WTC11 (cell line): ENCODE measurements at places on chromosomes 16 and 17. TPM values are rescaled to one million over a fixed set of nuclear protein-coding genes. Genes with fewer than 3 reads are reported as not detected.

DNA sequence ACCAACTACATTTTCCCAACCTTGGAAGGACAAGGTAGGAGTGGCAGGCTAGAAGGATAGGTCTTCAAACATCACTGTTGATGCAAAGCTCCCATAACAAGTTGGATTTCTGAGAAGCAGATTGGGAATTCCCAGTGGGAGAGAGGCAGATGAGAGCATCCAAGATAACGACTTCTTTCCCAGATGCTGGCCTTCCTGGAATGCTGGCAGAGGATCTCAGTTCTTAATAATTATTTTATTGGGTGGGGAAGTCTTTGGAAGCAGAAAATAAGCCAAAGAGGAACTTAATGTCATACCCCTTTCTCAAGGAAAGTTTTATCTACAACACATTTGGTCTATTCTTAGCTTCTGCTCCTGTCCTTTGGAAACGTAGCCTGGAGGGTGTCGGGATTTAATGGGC is 64.5 kb downstream of the MPRIP start:
- no peak for DNase-seq

DNA sequence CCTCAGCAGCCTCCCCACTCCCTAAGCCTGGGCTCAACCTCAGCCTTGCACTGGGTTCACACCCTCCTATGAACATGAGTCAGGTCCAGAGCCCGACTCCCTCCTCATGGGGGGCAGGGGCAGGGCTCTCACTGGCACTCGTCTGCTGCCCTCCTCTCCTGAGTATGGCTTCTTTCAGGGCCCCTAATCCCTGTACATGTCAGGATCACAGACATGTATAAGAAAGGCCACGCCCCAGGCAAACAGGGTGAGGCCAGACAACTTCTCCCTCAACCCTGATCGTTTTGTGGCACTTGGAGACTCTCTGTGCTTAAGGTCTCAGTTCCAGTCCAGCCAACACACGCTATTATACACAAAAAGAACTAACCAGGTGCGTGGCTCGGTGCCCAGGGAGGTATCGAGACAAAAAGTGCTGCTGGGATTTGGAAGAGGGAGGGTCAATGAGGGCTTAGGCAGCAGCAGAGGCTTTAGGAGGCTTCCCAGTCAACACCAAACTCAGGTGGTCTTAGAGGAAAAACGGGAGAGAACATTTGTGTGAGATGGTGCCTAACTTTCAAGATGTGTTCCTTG is 45.2 kb downstream of the CMTM3 start:
- no peak for DNase-seq

- DNase-seq: no peak
Measured at GRCh38 chr16:81917375-81917774, 93.9 kb downstream of the SDR42E1 start.

DNA sequence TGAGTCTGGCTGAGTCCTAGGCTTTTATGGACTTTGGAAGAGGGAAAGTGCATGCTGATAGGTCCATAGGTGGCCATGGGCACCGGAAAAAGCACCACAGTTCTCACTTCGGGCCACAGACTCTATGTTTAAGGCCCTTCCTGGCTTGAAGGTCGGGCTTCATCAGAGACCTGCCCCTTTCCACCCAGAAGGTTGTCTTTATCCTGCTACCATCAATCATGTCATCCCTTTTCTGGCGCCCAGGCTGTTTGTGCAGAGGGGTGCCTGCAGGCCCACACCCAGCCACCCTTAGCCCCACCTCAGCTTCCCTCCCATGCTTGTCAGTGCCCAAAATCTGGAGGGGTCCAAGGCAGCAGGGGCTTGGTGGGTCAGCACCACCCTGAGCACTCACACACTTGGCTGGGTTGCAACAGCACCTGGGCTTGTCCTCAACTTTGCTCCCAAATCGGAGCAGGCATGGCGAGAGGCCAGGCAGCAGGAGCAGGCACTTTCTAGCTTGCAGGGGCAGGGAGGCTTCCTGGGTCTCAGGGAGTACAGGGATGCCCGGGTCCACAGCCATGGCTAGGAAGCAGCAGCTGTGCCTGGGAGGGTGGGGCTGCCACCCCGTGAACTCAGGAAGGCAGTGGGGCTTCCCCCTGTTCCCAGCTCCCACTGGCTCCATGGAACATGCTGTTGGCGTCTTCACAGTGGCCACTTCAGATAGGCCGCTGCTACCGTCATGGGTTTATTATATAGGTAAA is 63.8 kb upstream of the TOM1L1 start:
- DNase-seq: no peak

GRCh38 chr16:1637526-1637925 is 25.4 kb downstream of the CRAMP1 start:
- DNase-seq: no peak

GRCh38 chr17:17422217-17422610 is 54.6 kb upstream of the MED9 start:
- DNase-seq: no peak

- DNase-seq: no peak
Measured at GRCh38 chr17:75468779-75469373, 12.4 kb downstream of the TMEM94 start.

- no peak for DNase-seq
Measured at GRCh38 chr16:20838240-20838639, 31.9 kb downstream of the REXO5 start.

DNA sequence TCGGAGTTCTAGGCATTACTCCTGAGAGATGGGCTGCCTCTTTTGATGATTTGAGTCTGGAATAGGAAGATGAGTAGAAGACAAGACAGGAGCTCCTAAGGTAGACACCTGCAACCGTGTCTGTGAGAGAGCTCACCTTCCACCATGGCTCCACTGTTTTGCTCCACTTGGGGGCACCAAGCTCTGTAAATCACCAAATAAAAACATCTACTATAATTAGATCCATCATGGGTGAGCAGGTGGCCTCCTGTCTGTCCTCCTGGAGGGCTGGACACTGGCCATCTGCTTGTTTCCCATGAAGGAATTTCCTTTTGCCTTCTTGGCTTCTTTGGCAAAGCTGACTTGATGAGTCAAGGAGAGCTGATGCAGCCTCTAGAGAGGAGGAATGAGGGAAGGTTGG is 179.0 kb downstream of the HAPSTR1 start:
- DNase-seq: no peak

GRCh38 chr17:79558091-79558900 is 52.6 kb downstream of the RBFOX3 start:
- DNase-seq: no peak

DNA sequence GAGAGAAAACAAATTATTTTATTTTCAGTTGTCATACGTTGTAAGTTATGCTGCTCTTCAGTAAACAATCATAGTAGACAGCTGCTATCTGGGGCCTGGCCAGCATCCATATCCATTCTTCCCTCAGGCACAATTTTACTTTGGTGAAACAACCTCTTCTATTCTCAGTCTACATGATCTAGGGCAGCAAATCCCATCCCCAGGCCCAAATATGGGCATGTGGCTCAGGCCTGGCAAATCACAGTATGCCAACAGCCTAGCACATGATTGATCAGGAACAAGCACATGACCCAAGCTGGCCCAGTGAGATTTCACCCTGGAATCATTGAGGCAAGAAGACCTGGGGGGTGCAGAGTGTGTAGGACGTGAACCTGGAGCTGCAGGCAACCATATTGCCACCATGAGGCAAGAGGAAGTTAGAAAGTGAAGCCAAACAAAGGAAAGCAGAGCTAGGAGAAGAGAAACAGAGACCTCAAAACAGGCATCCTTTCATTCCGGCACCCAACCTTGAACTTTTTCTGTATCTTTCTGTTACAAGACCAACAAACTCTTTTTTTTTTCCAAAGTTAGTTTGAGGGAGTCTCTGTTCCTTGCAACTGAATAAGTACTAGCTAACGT is 10.3 kb upstream of the ABCC12 start:
- DNase-seq: no peak

DNA sequence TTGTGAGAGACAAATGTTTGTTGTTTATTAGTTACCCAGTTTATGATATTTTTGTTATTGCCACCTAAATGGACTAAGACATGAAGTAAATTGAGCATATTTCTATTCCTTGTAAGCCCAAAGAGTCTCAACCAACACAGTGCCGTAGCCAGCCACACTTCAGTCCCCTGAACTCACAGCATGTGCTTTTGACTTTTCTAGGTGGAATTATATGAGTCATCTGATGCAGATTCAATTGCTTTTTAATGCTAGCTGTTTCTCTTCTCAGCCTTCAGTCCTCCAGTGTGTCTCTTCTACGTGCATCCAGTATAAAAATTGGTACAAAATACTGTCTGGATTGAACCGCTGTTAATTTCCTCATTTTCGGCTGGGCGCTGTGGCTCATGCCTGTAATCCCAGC is 39.0 kb downstream of the IQCK start:
- DNase-seq: no peak

DNA sequence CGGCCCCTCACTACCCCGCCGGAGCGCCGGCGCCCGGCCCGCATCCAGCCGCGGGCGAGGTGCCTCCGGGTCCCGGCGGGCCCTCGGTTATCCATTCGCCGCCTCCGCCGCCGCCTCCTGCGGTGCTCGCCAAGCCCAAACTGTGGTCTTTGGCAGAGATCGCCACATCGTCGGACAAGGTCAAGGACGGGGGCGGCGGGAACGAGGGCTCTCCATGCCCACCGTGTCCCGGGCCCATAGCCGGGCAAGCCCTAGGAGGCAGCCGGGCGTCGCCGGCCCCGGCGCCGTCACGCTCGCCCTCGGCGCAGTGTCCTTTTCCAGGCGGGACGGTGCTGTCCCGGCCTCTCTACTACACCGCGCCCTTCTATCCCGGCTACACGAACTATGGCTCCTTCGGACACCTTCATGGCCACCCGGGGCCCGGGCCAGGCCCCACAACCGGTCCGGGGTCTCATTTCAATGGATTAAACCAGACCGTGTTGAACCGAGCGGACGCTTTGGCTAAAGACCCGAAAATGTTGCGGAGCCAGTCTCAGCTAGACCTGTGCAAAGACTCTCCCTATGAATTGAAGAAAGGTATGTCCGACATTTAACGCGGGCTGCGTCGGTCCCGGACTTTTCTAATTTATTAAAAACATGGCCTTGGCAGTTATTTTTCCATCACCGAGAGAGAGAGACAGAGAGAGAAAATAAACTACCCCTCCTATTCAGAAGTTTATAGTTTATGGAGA is 2.8 kb downstream of the IRX5 start:
- peak; percentile 33 for DNase-seq

DNA sequence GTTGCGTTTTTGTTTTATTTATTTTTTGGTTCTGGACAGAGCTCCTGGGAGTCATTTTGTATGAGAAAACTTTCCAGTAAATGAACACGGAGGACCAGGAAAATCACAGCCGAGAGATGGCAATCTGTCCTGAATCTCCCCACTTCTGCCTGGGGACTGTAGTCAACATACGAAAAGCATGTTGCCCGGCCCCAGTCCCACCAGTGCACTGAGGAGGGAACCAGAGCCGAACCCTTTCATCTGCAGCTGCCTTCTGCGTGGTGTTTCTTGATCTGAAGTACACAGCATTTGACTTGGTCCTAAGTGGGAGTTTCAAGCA is 18.9 kb downstream of the SNX11 start:
- DNase-seq: no peak

Gene KRT17
- 0.53 to 1.5 TPM (median 0.92 TPM) in 3 replicates for total RNA-seq

Gene GRAP
- 0.50 to 0.59 TPM (median 0.55 TPM) in 3 replicates for total RNA-seq

Gene HES7
- 3.1 to 3.9 TPM (median 3.7 TPM) in 3 replicates for total RNA-seq

Gene SMIM36
- not detected in 3 replicates for total RNA-seq

Gene ZG16
- not detected in 3 replicates for total RNA-seq

Gene ZNF830
- total RNA-seq: 15.8 to 20.2 TPM (median 16.4 TPM) in 3 replicates

Gene UNC13D
- 12.1 to 13.8 TPM (median 13.1 TPM) in 3 replicates for total RNA-seq

Gene EARS2
- total RNA-seq: 47.9 to 55.9 TPM (median 53.5 TPM) in 3 replicates

Gene TMC8
- total RNA-seq: 2.9 to 3.7 TPM (median 3.1 TPM) in 3 replicates
